HCEC 1CT (cell line): ENCODE measurements at places on chromosomes 6 and 20.

- no peak for DNase-seq
These were observed 98.4 kb downstream of the CDKAL1 start for GRCh38 chr6:20632696-20633095.

GRCh38 chr20:48395816-48396546 lies 431.8 kb downstream of the PREX1 start:
- no peak for DNase-seq

DNA sequence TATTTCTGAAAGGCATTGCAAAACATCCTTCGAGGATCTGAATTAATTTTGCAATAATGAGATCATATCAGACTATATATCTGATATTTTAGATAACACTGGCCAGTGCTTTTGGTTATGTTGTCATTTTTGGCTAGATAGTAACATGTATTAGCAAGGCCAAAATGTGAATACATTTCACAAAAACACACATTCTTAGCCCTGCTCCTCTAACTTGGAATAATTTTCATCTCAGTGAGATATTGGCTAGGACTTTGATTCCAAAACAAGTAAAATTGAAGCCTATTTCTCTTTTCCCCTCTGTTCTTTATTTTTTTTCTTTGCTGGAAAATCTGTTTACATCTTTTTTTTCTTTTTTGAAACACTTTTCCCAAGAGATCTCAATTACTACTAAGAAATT lies 466.8 kb upstream of the CDH4 start:
- no peak for DNase-seq

- no peak for DNase-seq
These were observed 726.7 kb upstream of the ADGRB3 start for GRCh38 chr6:67908379-67908778.

DNA sequence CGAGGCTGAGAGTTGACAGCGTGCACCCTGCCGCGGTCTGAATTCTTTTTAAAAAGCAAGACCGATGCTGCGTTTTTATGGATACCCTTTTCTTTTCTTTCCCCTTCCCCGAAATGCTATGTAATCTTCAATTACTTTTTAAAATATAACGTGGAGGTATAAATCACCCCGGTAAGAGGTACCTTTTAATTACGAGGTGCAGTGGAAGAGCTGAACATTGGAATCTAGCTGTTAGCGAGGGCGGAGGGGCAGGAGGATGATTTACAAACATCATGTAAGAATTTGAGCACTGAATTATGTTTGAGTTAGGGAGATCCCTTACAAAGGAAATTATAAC lies 1.2 kb downstream of the EYA2 start:
- no peak for DNase-seq

DNA sequence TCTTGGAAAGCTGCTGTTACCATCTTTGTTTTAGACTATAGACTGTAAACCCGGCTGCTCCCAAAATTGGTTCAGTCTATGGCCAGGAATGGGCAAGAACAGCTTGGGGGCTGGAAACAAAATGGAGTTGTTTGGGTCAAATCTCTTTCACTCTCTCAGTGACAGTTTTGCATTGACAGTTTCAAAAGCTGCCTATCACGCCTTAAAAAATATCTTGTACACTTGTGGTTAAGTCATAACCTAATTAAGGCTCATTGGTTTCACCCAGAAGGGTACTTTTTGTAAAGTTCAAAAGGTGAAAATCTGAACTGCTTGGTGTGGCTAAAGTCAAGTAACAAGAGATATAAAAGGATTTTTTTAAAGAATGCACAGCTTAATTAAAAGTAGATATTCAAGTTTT lies 76.1 kb upstream of the PRL start:
- DNase-seq: no peak

GRCh38 chr6:35400111-35400510 lies 52.0 kb upstream of the FANCE start:
- no peak for DNase-seq

- no peak for DNase-seq
These were observed 15.6 kb upstream of the CBFA2T2 start for GRCh38 chr20:33474097-33474873.

- no peak for DNase-seq
These were observed 7.3 kb downstream of the TFAP2D start for GRCh38 chr6:50720623-50721022.

DNA sequence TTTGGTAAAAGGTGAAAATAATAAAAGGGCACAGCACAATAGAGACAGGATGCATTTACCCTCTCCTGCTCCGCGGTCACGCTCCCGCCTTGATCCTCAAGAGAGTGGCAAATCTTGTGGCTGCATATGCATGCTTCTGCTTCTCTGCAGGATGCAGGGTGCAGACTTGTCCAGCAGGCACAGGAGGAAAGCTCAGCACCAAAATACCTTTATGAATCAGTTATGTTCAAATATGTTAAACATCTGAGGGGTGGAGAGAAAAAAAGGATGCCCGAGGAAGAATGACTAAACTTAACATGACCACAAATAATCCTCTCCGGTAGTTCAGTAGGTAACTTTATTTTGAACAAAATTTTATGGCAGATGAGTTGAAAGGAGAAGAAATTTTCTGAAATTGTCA lies 366.1 kb upstream of the SOX4 start:
- peak; percentile 65 for DNase-seq

- no peak for DNase-seq
These were observed 25.0 kb downstream of the ARMC2 start for GRCh38 chr6:108873251-108873650.

- DNase-seq: no peak
These were observed 11.0 kb downstream of the RIPOR3 start for GRCh38 chr20:50680105-50680960.

- no peak for DNase-seq
These were observed 169.0 kb downstream of the UST start for GRCh38 chr6:148915810-148916209.

DNA sequence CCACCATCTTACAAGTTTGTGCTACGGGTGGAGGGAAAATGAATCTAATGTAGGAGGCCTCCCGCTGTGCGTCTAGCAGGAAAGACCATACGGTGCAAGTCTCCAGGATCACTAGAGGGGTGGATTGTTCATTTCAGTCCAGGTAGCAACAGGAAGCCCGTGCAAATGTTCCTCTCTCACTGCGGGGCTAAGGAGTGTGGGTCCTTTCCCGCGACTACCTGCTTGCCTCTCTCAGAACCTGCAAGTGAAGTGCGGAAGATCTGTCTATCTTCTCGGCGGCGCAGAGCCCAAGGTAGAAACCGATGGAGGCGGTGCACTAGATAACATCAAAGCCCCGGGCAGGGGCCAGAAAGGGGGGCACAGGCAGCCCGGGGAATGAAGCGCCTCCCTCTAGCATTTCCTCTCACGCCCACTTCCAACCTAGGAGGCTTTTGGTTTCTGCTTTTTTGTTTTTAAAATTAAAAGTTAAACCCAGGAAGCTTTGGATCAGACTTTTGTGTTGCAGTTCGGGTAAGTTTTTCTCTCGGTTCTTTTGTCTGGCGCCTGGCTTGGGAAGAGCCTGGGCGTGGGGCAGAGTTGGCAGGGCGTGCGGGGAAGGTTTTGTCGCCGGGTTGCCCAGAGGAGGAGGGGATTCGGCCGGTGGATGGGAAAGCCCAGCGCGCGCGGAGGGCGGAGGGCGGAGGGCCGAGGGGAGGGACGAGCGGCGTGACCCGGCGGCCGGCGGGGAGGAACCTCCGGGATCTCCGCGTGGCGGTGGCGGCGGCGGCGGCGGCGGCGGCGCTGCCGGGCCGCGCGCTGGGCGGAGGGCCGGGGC lies 3.5 kb upstream of the HIVEP1 start:
- DNase-seq: peak; percentile 72

GRCh38 chr6:50966532-50966931 lies 147.9 kb downstream of the TFAP2B start:
- DNase-seq: no peak

- no peak for DNase-seq
These were observed 102.5 kb downstream of the NOL4L start for GRCh38 chr20:32482442-32483261.

DNA sequence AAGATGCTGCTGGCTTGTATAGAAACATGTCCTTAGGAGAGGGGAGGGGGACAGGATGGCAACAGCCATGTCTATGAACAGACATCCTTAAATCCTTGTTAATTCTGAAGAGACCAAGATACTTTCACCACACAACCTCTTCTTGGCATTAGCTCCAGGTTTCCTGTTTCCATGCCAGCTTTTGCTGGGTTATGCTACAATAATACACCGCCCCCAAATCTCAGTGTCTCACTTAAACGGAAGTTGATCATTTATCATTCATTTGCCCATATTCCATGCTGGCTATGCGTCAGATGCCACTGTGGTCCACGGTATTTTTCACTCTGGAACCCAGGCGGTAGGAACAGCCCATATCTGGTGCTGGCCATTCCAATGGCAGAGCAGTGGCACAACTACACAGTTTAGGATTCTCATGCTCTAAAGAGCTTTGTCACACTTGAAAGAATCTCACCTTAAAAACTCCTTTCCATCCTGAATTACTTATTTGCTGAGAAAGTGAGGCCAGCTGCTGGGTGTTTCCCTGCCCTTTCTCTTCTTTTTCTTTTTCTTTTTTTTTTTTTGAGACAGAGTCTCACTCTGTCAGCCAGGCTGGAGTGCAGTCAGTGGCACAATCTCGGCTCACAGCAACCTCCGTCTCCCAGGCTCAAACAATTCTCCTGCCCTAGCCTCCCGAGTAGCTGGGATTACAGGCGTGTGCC lies 3.7 kb upstream of the RNASET2 start:
- DNase-seq: no peak

DNA sequence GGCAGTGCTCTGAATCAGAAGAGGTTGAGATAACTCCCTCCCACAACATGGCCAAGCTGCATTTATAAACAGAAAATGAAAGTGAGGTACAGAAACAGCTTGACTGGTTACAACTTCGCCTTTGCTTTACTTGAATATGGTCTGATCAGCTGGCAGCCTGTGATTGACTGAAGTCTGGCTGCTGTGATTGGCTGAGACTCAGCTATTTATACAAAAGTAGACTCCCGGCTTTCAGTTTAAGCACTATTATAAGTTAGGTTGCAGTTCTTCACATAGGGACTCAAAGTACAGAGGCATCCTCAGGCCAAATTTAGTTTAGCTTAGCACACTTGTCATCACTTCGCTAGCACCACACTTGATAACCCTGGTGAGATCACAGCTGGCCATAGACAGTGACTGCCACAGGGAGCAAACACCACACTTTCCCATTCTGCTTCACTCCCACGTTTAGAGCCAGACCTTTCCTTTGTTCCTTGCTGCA lies 362.6 kb downstream of the EPM2A start:
- peak; percentile 47 for DNase-seq

GRCh38 chr6:139303185-139303584 lies 11.4 kb upstream of the TXLNB start:
- DNase-seq: no peak

- DNase-seq: no peak
These were observed 28.2 kb upstream of the TAF8 start for GRCh38 chr6:42021847-42022754.

- DNase-seq: peak; percentile 20
These were observed 41.6 kb downstream of the ZBTB2 start for GRCh38 chr6:151349651-151350270.

DNA sequence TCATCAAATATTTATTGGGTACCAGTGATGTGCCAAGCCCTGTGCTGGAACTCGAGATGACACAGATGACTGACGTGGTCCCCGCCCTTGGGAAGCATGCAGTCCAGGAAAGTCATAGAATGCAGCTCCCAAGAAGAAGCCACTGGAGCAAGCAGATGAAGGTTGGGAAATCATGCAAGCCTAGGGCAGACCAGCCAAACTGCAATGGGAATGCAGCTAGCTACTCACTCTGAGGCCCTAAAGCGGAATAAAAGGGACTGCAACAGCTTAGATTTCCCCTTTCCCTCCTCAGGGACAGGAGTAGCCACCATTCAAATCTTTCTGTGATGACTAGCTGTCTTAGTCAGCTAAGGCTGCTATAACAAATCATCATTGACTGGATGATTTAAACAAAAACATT lies 152.2 kb downstream of the MAFB start:
- DNase-seq: no peak

- no peak for DNase-seq
These were observed 36.3 kb upstream of the DACT2 start for GRCh38 chr6:168355716-168356522.

DNA sequence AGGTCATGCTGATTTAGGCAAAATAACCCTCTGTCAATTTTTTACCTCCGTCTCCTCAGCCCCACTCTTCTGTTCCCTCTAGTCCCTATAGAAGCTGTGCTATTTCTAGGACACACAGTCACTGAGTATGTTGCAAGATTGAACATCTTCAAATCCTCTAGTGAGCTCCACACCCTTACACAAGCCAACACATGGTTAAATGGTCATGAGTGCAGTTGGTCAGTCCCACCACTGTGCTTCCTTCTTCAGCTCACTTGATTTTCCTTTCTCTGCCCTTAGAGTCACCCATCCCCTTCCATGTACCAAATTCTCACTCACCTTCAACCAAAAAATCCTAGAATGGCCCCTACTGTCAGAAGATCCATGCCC lies 48.2 kb upstream of the F13A1 start:
- DNase-seq: no peak

- DNase-seq: no peak
These were observed 46.9 kb downstream of the JAG1 start for GRCh38 chr20:10626896-10627295.

DNA sequence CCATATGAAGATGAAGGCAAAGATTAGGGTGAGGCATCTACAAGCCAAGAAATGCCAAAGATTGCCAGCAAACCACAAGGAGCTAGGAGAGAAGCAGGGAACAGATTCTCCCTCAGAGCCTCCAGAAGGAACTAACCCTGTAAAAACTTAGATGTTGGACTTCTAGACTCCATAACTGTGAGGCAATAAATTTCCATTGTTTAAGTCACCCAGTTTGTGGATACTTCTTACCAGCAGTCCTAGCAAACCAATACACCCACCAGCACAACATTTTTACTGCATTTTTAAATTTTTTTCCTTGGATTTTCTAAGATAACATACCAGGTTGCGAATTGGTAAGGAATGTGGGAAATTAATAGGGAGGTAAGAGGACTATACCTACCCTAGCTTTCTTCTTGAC lies 47.8 kb upstream of the EYA4 start:
- no peak for DNase-seq

DNA sequence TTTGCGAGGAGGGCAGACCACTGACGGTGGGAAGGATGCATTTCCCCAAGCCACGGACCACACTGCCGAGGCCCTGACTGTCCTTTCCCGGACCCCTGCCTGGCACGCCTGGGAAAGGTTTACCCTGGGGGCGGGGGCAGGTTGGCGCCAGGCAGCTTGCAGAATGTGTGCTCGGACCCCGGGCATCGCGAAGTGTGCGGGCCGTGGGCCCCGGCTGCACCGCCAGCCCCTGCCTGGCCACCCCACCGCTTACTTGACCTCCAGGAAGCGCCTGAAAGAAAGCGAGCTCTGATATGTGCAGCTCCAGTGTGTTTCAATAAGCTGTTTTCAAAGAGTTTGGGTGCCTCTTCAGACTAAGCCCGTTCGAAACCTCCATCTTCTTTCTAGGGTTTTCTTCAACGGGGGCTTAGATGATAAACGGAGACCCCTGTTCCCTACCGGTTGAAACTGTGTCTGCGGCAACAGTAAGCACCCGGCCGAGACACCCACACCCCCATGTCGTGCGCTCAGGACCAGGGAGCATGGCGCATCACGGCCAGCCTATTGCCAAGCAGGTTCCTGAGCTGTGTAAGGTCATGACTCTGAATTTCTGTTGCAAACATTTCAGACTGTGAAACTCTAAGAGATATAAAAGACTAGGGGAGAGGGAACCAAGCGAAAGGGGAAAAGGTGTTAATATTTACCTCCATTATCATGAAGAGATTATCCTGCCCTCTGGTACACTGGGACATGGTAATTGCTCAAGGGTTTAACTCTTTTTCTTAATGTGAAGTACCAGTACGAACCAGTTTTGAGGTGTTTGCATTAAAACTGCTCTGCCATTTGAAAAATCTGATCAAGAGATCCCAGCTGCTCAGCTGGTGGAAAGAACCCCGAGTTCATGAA lies 231.2 kb upstream of the FOXQ1 start:
- DNase-seq: no peak

GRCh38 chr6:117469356-117469755 lies 13.1 kb upstream of the DCBLD1 start:
- DNase-seq: no peak
